PC-9 (cell line): ENCODE measurements at places on chromosomes 12 and 14. TPM values are rescaled to one million over a fixed set of nuclear protein-coding genes. Genes with fewer than 3 reads are reported as not detected.

Gene TAMALIN
- 0.50 TPM in 1 of 2 replicates, not detected in the other for total RNA-seq

Gene MMP17
- total RNA-seq, result 3.3 and 5.4 TPM in 2 replicates

Gene CD27
- not detected in 2 replicates for total RNA-seq

GRCh38 chr14:88934351-88934806 lies 109.9 kb downstream of the TTC8 start:
- no peak for DNase-seq

DNA sequence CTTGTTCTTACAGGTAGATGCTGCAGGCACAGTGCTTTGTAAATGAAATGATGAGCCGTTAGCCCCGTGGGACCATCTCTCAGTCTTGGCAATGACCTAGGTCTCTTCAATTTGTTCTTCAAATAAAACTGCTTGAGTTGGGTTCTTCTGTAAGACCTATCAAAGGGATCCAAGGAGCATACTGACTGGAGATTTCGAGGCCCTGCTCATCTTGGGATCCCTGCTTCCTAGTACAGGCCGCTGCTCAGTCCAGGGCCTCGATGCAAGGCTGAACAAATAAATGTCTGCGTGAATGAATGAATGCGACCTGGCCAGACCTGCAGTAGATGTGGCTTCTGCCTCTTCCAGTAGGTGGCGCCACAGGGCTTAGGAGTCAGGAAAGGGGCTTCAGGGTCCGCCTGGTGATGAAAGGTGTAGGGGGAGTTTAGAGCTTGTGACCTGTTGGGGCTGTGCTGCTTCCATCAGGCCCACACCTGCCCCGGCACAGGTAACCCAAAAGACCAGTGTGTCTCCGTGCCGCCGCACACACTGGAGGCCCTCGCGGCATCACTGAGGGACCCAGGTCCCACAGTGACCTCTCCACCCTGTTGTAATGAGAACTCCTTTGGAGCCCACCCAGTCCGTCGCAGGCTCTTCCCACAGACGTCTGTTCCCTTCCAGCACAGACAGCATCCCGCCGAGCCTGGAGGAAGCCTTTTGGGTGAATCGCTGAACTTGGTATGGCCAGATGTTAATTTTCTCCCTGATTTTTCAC lies 4.4 kb downstream of the CACNA1C start:
- peak; percentile 21 for DNase-seq

DNA sequence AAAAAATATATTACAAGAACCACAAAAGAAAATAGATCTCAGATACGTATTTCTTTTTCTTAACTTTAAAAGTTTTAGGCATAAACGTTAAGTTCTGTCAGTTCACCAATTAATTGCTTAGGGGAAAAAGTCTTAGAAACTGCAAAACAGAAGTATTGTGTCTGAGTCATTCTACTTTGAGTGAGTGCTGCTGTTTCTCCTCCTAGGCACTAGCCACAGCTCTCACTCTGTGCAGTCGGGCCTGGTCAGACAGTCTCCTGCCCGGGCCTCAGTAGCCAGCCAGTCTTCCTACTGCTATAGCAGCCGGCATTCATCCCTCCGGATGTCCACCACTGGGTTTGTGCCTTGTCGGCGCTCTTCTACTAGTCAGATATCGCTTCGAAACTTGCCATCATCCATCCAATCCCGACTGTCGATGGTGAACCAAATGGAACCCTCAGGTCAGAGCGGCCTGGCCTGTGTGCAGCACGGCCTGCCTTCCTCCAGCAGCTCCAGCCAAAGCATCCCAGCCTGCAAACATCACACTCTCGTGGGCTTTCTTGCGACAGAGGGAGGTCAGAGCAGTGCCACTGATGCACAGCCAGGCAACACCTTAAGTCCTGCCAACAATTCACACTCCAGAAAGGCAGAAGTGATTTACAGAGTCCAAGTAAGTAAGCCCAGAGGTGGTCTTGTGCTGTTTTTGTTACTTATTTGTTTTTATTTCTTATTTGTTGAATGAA lies 201.3 kb downstream of the PCNX1 start:
- no peak for DNase-seq
